ENCODE measurements at places on chromosomes 13 and 19. TPM values are rescaled to one million over a fixed set of nuclear protein-coding genes. Genes with fewer than 3 reads are reported as not detected.

GRCh38 chr13:50422181-50423148 is 407.2 kb downstream of the KCNRG start:
- H3K4me1 ChIP-seq = peaks cover 6% of the 10 kb centered on the region
- DNase-seq = no peak
- H3K36me3 ChIP-seq = no peaks in the 10 kb centered on the region

- H3K36me3 ChIP-seq = no peaks in the 10 kb centered on the region
- DNase-seq = no peak
- H3K4me1 ChIP-seq = no peaks in the 10 kb centered on the region
- H3K4me3 ChIP-seq = no peak overlapping the region
- no peak overlapping the region for H3K27ac ChIP-seq
- H3K27me3 ChIP-seq = no peaks in the 10 kb centered on the region
These were observed 296.7 kb downstream of the POU4F1 start for GRCh38 chr13:78306519-78307206.

- H3K27ac ChIP-seq = no peak overlapping the region
- no peaks in the 10 kb centered on the region for H3K27me3 ChIP-seq
- no peaks in the 10 kb centered on the region for H3K36me3 ChIP-seq
- no peak for DNase-seq
- no peaks in the 10 kb centered on the region for H3K4me1 ChIP-seq
- no peak overlapping the region for H3K4me3 ChIP-seq
These were observed 8.2 kb upstream of the PCDH9 start for GRCh38 chr13:67238277-67238859.

GRCh38 chr19:11094520-11094894 is 5.2 kb downstream of the LDLR start:
- DNase-seq = no peak
- peak overlapping the region; percentile 62 for H3K27ac ChIP-seq
- H3K4me1 ChIP-seq = peaks cover 56% of the 10 kb centered on the region
- H3K27me3 ChIP-seq = no peaks in the 10 kb centered on the region
- peak overlapping the region; percentile 30 for H3K4me3 ChIP-seq

DNA sequence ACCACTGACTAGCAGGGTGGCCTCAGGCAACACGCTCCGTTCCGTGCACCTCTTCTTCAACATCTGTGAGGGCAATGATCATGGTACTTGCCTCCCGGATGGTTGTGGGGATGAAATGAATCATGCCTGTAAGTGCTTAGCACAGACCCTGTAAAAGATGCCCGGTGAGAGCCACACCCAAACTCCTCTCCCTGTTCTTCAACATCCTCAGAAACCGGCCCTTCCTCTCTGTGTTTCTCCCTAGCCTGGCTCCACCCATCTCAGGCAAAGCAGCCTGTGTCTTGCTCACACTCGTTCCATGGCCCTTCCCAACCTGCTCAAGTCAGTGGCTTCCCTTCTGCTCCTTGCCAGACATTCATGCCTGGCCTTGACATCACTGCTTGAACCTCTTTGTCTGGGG is 5.8 kb upstream of the DMKN start:
- no peak overlapping the region for H3K4me3 ChIP-seq
- no peak for DNase-seq
- no peaks in the 10 kb centered on the region for H3K4me1 ChIP-seq

DNA sequence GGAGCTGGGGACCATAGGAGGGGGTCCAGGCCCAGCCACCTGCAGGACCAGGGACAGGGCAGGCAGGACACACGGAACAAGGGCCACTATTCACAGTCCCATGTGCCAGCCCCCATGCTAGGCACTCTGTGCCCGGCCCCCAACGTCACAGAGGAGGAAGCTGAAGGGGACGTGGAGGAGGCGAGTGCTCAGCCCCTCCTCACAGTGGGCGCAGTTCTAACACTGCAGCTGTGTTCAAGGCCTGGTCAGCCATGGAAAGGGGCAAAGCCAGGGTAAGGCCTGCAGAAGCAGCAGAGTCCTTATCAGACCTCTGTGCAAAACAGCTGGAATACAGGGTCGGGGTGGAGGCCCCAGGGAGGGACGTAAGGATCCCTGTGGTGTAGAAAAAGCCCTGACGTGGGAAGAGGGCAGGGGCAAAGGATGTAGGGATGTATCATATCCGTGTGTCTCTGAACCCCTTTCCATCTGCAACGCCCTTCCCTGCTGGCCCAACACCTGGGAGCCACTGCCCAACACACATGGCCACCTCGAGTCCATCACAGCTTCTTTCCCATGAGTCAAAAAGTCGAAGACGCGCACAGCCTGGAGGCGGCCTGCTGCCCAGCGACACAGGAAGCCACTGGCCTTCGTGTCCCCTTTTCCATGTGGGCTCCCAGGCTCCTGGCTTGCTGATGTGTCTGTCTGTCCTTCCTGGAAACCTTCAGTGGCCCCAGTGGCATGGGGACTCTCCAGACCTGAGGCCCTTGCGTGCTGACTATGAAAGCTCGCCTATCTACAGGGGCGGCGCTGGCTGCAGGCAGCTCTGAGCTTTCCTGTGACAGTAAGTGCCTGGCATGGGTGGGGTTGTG is 28.0 kb downstream of the SH3GL1 start:
- H3K36me3 ChIP-seq = no peaks in the 10 kb centered on the region
- no peak overlapping the region for H3K4me3 ChIP-seq
- DNase-seq = no peak
- peaks cover 55% of the 10 kb centered on the region for H3K4me1 ChIP-seq
- H3K27me3 ChIP-seq = no peaks in the 10 kb centered on the region

DNA sequence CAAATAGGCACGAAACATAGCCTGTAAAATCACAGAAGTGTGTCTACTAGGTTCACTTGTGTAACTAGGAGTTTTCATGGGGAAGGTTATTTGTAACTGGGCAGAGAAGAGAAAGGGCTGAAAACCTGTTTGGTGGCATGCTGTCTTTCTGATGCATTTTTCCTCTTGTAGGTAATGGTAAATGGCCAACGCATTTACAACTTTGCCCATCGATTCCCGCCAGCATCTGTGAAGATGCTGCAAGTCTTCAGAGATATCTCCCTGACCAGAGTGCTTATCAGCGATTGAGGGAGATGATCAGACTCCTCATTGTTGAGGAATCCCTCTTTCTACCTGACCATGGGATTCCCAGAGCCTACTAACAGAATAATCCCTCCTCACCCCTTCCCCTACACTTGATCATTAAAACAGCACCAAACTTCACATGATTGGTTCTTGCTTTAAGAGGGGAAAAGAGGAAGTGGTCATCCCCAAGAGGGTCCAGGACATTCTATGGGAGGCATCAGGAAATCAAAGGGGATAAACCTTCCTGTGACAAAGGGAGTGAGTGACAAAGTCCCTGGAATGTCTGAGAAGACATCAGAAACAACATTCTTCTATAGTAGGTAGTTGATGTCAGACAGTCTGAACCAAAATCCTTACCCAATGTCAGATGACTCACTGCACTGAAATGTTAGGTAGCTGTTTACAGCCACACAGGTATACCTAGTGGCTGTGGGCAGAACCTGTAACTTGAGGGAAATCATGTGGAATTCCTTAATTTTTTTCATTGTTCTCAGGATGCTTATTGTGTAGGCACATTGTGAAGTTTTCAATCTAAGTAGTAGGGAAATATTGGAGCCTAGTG is 5.0 kb downstream of the LGALS14 start:
- H3K4me1 ChIP-seq = peaks cover 33% of the 10 kb centered on the region
- no peaks in the 10 kb centered on the region for H3K36me3 ChIP-seq
- no peak overlapping the region for H3K27ac ChIP-seq
- H3K27me3 ChIP-seq = no peaks in the 10 kb centered on the region
- H3K4me3 ChIP-seq = no peak overlapping the region

DNA sequence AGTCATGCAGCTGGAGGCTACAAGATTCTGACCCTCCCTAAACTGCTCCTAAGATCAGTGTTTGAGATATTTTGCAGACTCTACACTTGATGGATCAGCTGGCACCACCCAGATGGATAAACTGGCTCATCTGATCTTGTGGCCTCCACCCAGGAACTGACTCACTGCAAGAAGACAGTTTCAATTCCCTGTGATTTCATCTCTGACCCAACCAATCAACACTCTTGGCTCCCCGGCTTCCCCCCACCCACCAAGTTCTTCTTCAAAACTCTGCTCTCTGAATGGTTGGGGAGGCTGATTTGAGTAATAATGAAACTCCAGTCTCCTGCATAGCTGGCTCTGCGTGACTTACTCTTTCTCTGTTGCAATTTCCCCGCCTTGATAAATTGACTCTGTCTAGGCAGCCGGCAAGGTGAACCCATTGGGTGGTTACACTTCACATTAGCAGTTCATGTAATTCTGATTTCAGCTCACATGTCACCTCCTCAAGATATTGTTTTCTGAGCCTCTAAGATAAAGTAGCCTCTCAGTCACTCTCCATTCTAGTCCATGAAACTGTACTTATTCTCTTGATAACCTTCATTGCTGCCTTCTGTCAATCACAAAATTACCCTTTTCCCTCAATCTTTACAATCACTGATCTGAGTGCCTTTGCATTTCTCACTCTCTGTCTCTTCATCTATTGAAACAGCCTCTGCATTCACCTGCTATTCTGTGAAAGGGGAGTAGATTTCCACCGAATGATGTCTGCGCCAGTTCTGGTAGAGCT is 9.9 kb upstream of the FPR3 start:
- no peaks in the 10 kb centered on the region for H3K4me1 ChIP-seq
- DNase-seq = no peak
- no peaks in the 10 kb centered on the region for H3K27me3 ChIP-seq
- no peak overlapping the region for H3K27ac ChIP-seq
- no peak overlapping the region for H3K4me3 ChIP-seq
- no peaks in the 10 kb centered on the region for H3K36me3 ChIP-seq

DNA sequence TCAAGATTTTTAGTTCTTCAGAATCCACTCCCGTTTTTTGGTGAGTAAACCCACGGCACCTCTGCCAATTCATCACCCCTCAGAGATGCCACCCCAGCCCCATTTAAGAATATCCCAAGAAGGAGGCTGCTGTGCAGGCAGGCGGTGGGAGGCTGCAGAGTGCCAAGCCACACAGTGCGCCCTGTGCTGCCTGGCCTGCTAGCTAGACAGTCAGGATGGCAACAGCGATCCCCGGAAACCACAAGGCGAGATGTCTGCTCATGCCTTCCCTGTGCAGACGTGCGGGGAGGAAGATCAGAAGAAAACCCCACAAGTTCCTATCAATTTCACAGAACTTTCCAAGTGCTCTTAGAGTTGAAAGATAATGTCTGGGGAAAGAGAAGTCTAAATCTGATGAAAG is 64.8 kb upstream of the GPR183 start:
- peak overlapping the region; percentile 17 for H3K27ac ChIP-seq
- no peaks in the 10 kb centered on the region for H3K36me3 ChIP-seq
- H3K4me1 ChIP-seq = peaks cover 93% of the 10 kb centered on the region
- DNase-seq = peak; percentile 71
- H3K4me3 ChIP-seq = peak overlapping the region; percentile 10

GRCh38 chr13:107721125-107721869 is 494.0 kb downstream of the LIG4 start:
- no peak for DNase-seq
- no peaks in the 10 kb centered on the region for H3K27me3 ChIP-seq
- H3K36me3 ChIP-seq = no peaks in the 10 kb centered on the region
- no peak overlapping the region for H3K4me3 ChIP-seq
- H3K4me1 ChIP-seq = no peaks in the 10 kb centered on the region

DNA sequence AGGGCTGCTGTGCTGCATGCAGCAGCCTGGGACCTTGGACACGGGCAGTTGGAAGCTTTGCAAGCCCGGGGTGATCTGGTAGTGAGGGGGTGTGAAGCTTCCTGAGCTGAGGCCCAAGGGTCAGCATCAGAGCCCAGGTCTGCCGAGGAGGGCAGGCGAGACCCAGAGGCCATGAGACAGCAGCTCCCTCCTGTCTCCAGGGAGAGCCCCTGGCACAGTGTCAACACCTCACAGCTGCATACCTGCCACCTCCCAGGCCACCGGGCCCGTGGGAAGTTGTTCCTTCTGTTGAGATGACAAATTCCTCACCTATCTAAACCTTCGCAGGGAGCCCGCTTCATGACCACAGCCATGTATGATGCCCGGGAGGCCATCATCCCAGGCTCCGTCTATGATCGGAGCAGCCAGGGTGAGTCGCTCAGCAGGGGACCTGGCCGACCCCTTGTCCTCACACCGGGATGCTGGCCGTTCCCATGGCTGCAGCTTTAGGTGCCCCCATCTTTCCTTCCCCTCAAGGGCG is 32.1 kb downstream of the CERS1 start:
- H3K4me1 ChIP-seq = no peaks in the 10 kb centered on the region
- no peak for DNase-seq

- H3K36me3 ChIP-seq = no peaks in the 10 kb centered on the region
- no peak for DNase-seq
- H3K27ac ChIP-seq = no peak overlapping the region
- H3K4me3 ChIP-seq = no peak overlapping the region
- H3K27me3 ChIP-seq = no peaks in the 10 kb centered on the region
These were observed 540.7 kb upstream of the SLITRK5 start for GRCh38 chr13:87130423-87130822.

- no peaks in the 10 kb centered on the region for H3K27me3 ChIP-seq
- no peaks in the 10 kb centered on the region for H3K4me1 ChIP-seq
- H3K4me3 ChIP-seq = no peak overlapping the region
- no peaks in the 10 kb centered on the region for H3K36me3 ChIP-seq
- no peak for DNase-seq
- no peak overlapping the region for H3K27ac ChIP-seq
These were observed 9.6 kb upstream of the CEACAM5 start for GRCh38 chr19:41698746-41699230.

GRCh38 chr19:50233308-50233910 is 30.0 kb downstream of the MYH14 start:
- H3K4me1 ChIP-seq = no peaks in the 10 kb centered on the region
- H3K36me3 ChIP-seq = no peaks in the 10 kb centered on the region
- no peak overlapping the region for H3K27ac ChIP-seq
- H3K4me3 ChIP-seq = no peak overlapping the region
- DNase-seq = no peak
- no peaks in the 10 kb centered on the region for H3K27me3 ChIP-seq

- no peaks in the 10 kb centered on the region for H3K36me3 ChIP-seq
- no peaks in the 10 kb centered on the region for H3K27me3 ChIP-seq
- no peak overlapping the region for H3K4me3 ChIP-seq
- no peak for DNase-seq
These were observed 139.0 kb downstream of the TM9SF2 start for GRCh38 chr13:99640260-99640659.

DNA sequence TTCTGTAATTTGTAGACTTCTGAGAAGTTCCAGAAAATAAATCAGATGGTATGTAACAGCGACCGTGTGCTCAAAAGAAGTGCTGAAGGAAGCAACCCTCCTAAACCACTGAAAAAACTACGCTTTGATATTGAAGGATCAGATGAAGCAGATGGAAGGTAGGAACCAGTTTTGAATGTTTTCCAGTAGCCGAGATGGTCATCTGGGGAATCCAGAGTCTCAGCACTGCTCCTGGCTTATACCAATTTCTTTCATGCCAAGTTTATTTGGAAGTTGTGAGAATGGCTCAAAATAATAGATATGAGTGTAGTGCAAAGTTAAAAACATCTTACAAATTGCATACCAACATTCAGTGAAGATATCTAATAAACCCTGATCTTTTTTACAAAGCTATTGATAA is 56.2 kb downstream of the RCBTB2 start:
- no peak overlapping the region for H3K4me3 ChIP-seq
- DNase-seq = no peak

KLK2 gene
- not detected for total RNA-seq

ZNF582 gene
- 2.1 TPM for total RNA-seq

KIR2DL1 gene
- total RNA-seq = 0.13 TPM

FLT1 gene
- total RNA-seq = 2.7 TPM

ACP7 gene
- not detected for total RNA-seq

TNFSF13B gene
- 1.2 TPM for total RNA-seq

GATAD2A gene
- total RNA-seq = 182 TPM

OXGR1 gene
- not detected for total RNA-seq
